ENCODE measurements at places on chromosomes 12 and 14. TPM values are rescaled to one million over a fixed set of nuclear protein-coding genes. Genes with fewer than 3 reads are reported as not detected.
A peak's percentile ranks its signal among the peaks of the same experiment; 100 is the strongest.

GRCh38 chr12:67239061-67239460 is 30.1 kb upstream of the CAND1 start:
- no peak for DNase-seq

The IRAK3 gene
- total RNA-seq = 4.6 TPM

GRCh38 chr12:71009430-71010142 is 89.0 kb upstream of the PTPRR start:
- DNase-seq = no peak

- DNase-seq = no peak
Observed at GRCh38 chr12:87051621-87052020, 795.4 kb upstream of the MGAT4C start.

GRCh38 chr14:21072031-21072473 is 1.9 kb downstream of the ARHGEF40 start:
- peak; percentile 14 for DNase-seq

DNA sequence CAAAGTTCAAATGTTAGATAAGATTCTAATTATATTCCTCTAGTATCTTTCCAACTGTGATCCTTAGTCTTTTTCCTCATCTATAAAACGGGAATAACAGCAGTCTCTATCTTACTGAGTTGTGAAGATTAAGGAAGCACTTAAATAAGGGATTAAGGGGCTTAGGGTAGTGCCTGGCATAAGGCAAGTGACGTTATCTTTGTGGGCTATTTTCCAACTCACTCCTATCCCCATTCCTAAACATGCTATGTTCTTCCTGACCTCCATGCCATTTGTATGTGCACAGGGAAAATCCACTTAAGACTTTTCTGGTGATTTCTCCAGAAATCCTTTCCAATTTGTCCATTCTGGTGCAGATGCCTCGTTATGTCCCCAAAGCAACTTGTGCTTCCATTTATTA is 33.3 kb downstream of the SUPT16H start:
- no peak for DNase-seq

The INHBE gene
- 7.4 TPM for total RNA-seq

DNA sequence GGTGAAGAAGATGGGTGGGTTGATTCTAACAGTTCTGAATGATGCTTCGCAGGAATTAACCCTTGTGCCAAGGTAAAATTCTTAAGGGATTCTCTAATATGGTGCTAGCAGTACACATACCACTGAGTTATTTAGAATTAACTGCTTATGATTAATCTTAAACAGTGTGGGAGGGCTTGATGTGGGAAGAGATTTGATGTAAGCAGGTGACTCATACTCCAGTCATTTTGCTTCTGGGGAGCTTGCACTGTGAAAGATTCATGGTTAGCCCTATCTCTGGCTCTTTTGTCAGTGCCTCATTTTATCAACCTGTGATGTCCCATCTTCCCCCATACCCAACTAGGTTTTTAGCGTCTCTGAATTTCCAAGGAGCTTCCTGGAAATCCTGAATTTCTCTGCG is 83.8 kb downstream of the NRXN3 start:
- DNase-seq = peak; percentile 26

The MAP3K9 gene
- total RNA-seq = 0.17 TPM

DNA sequence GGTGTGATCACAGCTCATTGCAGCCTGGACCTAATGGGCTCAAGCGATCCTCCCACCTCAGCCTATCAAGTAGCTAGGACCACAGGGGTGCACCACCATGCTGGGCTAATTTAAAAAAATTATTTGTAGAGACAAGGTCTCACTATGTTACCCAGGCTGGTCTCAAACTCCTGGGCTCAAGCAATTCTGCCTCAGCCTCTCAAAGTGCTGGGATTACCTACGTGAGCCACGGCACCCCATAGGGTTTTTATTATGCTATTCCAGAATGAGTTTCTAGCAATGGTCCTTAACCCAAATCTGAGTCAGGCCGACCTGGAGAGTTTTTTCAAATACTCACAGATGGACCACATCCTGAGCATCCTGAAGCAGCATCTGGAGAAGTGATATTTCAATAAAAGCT is 159.8 kb downstream of the CPNE8 start:
- no peak for DNase-seq

- DNase-seq = no peak
Observed at GRCh38 chr14:91354979-91355685, 62.5 kb downstream of the CCDC88C start.

The TGFB3 gene
- total RNA-seq = 0.56 TPM

The CABP1 gene
- total RNA-seq = not detected

The ANP32D gene
- total RNA-seq = not detected

The SLCO1B1 gene
- total RNA-seq = not detected

GRCh38 chr12:77615332-77615731 is 215.4 kb upstream of the NAV3 start:
- DNase-seq = no peak

The TRPV4 gene
- 0.20 TPM for total RNA-seq

The OASL gene
- total RNA-seq = 51.1 TPM

The RPAP3 gene
- 18.1 TPM for total RNA-seq

GRCh38 chr14:34797747-34798583 is 77.2 kb downstream of the BAZ1A start:
- DNase-seq = no peak

DNA sequence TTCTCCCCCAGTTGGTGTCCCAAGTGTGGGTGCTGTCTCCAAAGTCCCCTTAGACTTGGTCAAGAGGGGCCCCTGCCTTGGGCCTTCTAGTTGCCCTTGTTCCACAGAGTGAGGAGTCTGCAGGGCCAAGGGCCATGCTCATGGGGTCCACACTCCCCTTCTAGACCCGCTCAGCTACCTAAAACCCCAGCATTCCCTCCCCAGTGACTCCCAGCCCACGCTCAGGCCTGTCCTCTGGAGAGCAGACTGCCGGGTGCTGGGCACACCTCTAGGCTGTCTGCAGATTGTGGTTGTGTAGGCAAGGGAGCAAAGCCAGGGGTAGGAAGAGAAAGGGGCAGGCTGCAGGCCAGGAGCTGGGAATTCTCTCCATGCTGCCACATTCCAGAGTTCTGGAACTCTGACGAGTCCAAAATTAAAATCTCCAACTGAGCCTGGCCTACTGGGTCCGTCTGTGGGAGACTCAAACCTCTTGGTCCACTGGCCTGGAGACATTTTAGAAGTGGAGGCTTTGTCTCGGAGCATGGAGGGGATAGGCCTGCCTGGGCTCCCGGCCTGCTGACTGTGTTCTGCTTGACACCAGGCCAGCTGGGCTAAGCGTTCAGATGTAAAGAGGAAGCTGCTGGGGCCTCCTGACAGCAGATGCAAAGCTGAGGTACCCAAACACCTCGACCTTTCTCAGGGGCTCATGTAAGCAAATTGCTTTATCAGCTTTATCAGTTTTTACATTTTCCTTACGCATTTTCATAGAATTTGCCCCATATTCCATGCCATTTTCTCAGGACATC is 13.7 kb upstream of the KRT5 start:
- DNase-seq = no peak

GRCh38 chr12:88993651-88994050 is 358.6 kb downstream of the DUSP6 start:
- DNase-seq = no peak

DNA sequence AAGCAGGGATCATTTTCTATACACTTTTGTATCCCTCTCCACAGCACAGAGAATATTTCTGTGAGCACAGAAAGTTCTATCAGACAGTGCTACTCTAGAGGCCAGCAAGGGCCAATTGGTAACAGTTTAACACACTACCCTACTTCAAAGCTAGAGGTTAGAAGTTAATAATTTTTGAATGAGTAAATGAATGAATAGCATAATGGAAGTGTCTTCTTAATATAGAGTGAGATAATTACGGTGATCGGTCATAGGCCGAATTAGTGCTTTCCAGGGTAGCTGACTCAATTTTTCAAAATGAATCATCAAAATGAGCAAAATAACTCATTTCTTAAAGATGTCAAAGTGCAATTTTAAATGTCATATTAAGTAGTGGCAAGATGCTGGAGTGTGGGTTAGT is 67.0 kb upstream of the CCDC198 start:
- DNase-seq = no peak

DNA sequence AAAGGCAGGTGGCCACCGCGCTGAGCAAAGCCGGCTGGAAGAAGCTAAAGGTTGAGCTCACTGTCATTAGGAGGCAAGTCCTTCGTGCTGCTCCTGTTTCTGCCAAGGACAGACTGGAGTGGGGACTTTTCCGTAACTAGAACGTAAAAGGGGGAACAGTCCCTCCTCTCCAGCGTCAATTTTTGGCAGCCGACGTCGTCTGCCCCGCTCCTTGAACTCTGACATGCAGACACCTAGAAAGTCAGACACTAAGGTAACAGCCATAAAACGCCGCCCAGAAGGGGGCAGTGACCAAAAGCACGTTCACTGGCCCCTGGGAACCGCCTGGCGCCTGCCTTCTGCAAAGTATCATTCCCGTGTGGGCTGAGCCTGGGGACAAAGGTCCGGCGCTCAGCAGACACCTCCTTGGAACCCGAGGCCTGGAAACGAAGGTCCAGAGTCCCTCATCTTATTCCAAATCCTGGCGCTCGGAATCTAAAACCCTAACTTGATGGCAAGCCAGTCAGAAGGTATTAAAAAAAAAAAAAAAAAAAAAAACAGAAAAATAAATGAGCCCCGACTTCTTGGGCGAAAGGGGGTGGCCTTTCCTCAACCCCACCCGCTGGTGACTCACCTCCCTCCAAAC is 1.1 kb upstream of the LRP1 start:
- peak; percentile 37 for DNase-seq

- DNase-seq = no peak
Observed at GRCh38 chr12:111757361-111758119, 9.2 kb upstream of the ALDH2 start.

The TSPAN19 gene
- total RNA-seq = not detected

The NR1H4 gene
- total RNA-seq = not detected

DNA sequence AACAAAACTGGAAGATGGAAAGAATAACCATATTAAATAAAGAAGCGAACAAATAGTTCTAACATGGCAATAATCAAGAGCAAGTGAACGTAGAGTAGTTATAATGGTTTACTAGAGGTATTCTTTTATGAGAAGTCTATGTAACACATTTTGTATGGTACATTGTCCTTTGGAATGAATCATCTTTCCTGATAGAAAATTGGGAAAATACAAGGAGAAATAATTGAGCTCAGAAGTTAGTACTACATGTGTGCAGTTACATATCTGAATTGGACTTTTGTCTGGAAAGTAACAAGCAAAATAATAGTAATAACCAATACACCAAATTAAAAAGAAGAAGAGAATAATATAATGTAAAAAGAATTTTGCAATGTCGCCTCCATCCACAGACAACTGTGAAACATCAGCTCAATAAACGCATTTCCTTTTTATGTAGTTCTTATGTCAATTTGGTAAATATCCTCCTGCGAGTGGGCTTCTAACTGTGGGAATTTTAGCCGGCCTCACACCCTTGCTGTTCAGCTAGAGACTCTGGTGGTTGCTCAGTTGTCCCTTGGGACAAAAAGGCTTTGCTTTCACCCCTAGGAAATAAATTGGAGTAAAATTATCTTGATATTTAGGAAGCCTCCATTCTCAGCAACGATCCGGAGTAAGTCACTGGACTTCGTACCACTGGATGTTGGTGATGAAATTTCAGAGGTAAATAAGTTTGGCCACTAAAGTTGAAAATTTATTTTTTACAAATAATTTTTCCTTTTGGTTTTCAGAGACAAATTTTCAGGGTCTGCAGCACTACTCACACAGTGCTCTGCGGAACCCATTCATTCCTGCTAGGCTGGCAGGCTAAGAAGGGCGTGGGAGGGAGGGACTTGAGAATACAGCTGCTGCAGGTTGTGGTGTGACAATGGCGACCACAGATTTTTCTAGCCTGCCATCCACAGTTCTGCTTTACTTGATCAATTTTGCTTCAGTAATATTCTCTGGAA is 1.1 kb upstream of the TUBA1A start:
- no peak for DNase-seq

DNA sequence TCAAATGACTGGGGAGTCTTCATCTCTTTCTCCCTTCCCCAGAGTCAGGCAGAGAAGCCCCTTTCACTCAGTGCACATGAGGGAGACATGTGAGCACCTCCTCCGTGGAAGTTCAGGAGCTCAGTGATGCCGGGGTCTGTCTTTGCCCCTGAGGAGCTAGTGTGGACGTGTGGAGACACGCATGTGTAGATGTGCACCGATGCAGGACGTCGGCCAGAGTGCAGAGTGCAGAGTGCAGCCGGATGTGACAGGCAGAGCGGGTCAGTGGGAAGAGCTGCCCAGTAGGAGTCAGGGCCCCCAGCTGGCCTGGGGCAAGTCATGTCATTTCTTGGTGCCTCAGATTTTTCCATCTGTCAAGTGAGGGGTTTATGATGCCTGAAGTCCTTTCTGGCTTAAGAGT is 20.7 kb downstream of the TSPAN9 start:
- no peak for DNase-seq

DNA sequence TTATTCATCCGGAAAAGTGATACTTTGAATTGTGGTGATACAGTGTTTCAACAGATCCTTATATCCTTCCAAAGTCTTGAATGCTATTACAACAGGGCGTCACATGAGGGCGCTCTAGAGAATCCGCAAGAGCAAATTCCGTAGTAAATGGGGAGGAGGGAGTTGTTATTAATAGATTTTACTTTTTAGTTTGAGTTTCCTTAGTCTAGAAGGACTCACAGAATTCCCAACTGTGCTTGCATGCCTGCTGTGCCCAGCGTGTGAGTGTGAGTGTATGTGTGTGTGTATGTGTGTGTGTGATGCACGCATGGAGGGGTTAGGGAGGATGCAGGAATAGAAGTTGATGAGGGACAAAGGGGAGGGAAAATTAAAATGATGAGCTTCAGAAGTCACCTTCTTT is 375.3 kb downstream of the C12orf75 start:
- DNase-seq = peak; percentile 11

DNA sequence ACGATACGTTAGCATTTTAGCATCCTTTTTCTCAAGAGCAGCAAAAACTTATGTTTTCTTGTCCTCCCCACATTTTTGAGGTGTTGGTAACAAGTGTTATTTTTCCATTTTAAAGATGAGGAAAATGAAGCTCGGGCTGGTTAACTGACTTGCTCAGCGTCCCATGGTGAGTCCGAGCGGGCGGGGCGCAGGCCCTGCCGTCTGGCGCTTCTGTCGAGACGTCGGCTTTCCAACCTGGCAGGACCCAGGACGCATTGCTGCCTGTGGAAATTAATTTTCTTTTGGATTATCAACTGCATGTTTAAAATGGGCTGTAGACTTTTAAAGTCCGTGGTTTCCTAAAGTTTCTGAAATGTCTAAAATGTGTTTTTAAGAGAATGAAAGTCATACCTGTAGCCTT is 30.4 kb downstream of the XRCC3 start:
- DNase-seq = no peak

GRCh38 chr14:104642540-104642868 is 37.9 kb upstream of the TMEM179 start:
- DNase-seq = no peak

DNA sequence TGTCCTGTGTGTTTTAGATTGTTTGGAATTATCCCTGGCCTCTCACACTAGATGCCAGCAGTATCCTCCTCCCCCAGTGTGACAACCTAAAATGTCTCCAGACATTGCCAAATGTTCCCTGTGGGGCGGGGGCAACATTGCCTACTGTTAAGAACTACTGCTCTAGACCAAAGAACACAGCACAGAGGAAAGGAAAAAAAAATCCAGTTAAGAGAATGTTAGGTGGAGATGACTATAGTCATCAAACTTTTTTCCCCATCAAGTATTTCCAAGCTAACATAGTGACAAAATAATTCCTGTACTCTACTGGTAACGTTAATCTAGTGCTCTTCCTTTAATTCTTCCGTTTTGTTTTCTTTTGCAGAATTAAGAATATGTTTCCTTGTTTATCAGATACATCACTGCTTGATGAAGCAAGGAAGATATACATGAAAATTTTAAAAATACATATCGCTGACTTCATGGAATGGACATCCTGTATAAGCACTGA is 3.5 kb downstream of the CDKN1B start:
- DNase-seq = peak; percentile 53

- DNase-seq = no peak
Observed at GRCh38 chr12:10453156-10453555, at the start of gene KLRC1. KLRC1 (minus strand) TSS chr12:10453377; CDS start chr12:10451156, 2,221 bp downstream.

The ADGRD1 gene
- total RNA-seq = 0.89 TPM

Measured in MG63 (cell line).